Vein endothelial cell (primary cell): ENCODE measurements at places on chromosomes 16 and 17. TPM values are rescaled to one million over a fixed set of nuclear protein-coding genes. Genes with fewer than 3 reads are reported as not detected.

UBE2Z gene
- total RNA-seq, result 110 and 113 TPM in 2 replicates

ADAP2 gene
- total RNA-seq, result 0.19 and 0.33 TPM in 2 replicates

TSPAN10 gene
- 0.48 TPM in 1 of 2 replicates, not detected in the other for total RNA-seq

TMC8 gene
- 0.33 and 0.38 TPM in 2 replicates for total RNA-seq

CCL1 gene
- not detected in 2 replicates for total RNA-seq

CLEC18A gene
- total RNA-seq, result 0.57 and 0.98 TPM in 2 replicates

APOBR gene
- total RNA-seq, result not detected in 2 replicates

IL17C gene
- total RNA-seq, result 0.10 and 0.33 TPM in 2 replicates

SCO1 gene
- 19.4 and 20.9 TPM in 2 replicates for total RNA-seq

USP31 gene
- total RNA-seq, result 27.1 and 28.9 TPM in 2 replicates

KRTAP4-3 gene
- total RNA-seq, result not detected in 2 replicates

ZSCAN10 gene
- not detected in 2 replicates for total RNA-seq

GNAO1 gene
- total RNA-seq, result not detected in 2 replicates

MED9 gene
- 14.8 and 16.3 TPM in 2 replicates for total RNA-seq

SBK1 gene
- 0.10 and 0.33 TPM in 2 replicates for total RNA-seq

HCRT gene
- not detected in 2 replicates for total RNA-seq

KRTAP4-9 gene
- not detected in 2 replicates for total RNA-seq

CDK5R1 gene
- 2.4 and 3.6 TPM in 2 replicates for total RNA-seq

C17orf78 gene
- not detected in 2 replicates for total RNA-seq

KRTAP4-5 gene
- total RNA-seq, result not detected in 2 replicates

DDX28 gene
- total RNA-seq, result 14.9 and 17.6 TPM in 2 replicates

TEKT1 gene
- total RNA-seq, result not detected in 2 replicates

LLGL1 gene
- 38.1 and 43.4 TPM in 2 replicates for total RNA-seq

CCL8 gene
- total RNA-seq, result 0.38 TPM in 1 of 2 replicates, not detected in the other

RND2 gene
- total RNA-seq, result under 0.01 and 0.10 TPM in 2 replicates

SSTR5 gene
- total RNA-seq, result 1.3 TPM in 1 of 2 replicates, not detected in the other

TMEM235 gene
- total RNA-seq, result not detected in 2 replicates

RAB37 gene
- 0.33 and 0.67 TPM in 2 replicates for total RNA-seq

KIFC3 gene
- 45.8 and 55.9 TPM in 2 replicates for total RNA-seq

KLHL10 gene
- not detected in 2 replicates for total RNA-seq
